ENCODE measurements at places on chromosomes 12 and 14. TPM values are rescaled to one million over a fixed set of nuclear protein-coding genes. Genes with fewer than 3 reads are reported as not detected.
A peak's percentile ranks its signal among the peaks of the same experiment; 100 is the strongest.

GRCh38 chr12:93376436-93377251 is 1.1 kb upstream of the NUDT4 start:
- peak; percentile 76 for DNase-seq

DNA sequence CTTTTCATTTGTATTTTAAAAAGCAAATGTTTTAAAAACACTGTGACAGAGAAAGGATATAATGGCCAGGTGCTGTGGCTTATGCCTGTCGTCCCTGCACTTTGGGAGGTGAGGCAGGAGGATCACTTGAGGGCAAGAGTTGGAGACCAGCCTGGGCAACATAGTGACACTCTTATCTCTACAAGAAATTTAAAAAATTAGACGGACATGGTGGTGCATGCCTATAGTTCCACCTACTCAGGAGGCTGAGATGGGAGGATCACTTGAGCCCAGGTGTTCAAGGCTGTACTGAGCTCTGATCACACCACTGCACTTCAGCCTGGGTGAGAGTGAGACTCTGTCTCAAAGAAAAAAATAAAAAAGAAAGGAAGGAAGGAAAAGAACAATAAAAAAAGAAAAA is 7.8 kb downstream of the RFX4 start:
- no peak for DNase-seq

DNA sequence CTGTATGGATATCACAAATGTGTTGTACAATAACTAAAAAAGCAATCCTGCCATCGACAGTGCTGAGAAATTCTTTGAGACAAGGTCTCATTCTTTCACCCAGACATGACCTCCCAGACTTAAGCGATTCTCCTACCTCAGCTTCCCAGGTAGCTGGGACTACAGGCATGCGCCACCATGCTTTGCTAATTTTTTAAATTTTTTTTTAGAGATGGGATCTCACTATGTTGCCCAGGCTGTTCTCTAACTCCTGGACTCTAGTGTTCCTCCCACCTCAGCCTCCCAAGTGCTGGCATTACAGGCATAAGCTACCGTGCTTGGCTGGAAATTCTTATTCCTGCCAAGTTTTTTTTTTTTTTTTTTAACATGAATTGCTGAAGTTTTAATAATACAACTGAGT is 16.5 kb upstream of the NOXRED1 start:
- DNase-seq: no peak

TARBP2 gene
- total RNA-seq: 89.2 TPM

DNA sequence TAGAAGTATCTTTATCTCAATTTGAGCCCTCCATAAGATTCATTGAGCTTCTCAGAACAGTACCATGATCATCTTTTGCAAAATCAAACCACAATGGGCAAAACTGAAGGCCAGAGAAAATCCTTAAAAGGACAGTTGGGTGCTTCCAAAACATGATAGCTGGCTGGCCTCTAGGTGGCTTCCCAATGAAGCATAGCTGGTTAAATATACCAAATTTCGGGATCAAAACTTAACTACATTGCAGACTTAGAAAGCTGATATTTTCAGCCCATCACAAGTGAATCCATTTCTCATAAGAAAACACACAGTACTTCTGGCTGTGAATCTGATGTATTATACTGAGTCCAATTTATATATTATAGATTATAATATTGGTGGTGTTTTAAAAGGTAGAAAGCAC is 15.3 kb upstream of the PIK3C2G start:
- no peak for DNase-seq

DNA sequence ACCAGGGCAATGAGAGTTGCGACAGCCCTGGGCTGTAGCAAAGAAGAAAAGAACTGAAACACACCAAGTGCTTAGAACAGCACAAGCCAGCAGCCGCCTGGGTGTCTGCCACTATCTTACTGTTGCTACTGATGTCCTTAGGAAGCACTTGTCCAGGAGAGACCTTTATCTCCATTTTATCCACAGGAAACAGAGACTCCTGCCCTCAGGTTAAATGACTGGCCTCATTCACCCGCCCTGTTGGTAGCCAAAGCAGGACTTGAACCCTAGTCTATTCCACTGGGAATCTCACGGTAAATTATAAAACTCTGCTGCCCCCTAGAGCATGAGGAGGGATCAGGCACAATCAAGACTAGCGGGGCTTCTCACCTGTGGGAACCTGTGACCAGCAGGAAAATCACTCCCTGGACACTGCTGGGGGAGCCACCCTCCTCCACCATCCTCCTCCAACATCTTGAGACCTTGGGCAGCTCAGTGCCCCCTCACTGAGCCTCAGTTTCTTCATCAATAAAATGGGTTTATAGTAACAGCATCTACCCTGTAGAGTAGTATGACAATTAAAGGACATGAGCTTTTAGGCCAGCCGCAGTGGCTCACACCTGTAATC is 20.5 kb upstream of the TESC start:
- DNase-seq: peak; percentile 73

DNA sequence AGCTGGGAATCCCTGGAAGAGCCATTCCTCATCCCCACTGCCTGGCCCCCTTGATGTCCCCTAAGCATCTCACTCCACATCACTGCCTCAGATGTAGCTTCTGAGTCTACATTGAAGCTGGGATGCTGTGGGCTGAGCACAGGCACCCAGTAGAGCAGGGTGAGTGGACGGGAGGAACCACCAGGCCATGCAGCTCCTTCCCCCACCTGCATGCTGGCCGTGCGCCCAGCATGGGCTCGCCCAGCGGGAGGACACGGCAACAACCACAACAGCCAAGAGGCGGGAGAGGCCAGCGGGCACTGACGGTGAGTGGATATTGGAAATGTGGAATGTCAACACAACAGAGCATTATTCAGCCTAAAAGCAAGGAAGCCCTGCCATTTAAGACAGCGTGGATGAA is 310.9 kb downstream of the ADGRD1 start:
- peak; percentile 6 for DNase-seq

FSCB gene
- total RNA-seq: not detected

DNA sequence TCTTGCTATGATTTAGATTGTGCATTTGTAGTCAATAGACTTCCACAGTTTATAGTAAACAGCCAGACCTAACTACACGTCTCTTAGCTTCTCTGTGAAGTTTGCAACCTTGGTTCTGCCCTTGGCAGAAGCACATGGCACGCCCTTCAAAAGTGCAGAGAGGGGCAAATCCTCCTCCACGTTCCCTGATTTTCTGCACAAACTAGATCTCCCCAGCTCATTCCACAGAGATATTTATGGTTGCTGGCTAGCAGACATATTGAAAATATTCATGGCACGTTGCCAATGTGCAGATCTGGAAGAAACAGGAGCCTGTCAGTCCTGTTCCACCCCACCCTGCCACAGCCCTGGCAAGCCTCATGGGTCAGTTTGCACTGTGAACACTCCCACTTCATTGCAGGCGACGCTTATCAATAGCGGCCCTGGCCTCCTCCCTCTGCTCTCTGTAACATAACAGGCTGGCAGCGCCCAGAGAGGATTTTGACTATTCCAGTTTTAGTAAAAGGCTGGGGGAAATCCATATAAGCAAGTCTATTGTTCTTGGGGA is 6.5 kb upstream of the LGALS3 start:
- DNase-seq: peak; percentile 85

- no peak for DNase-seq
Observed at GRCh38 chr12:39095636-39096330, 190.4 kb upstream of the CPNE8 start.

CBLN3 gene
- total RNA-seq: 2.5 TPM

GRCh38 chr12:101967506-101967905 is 90.1 kb downstream of the DRAM1 start:
- no peak for DNase-seq

GRCh38 chr14:22391908-22392565 is 197.0 kb downstream of the DAD1 start:
- DNase-seq: peak; percentile 71

GRCh38 chr12:92124689-92125029 is 21.0 kb downstream of the BTG1 start:
- no peak for DNase-seq

IFI27L1 gene
- 12.7 TPM for total RNA-seq

GRCh38 chr14:71885301-71885700 is 46.9 kb upstream of the RGS6 start:
- DNase-seq: no peak

GRCh38 chr14:56168007-56168616 is 49.9 kb downstream of the PELI2 start:
- DNase-seq: no peak

DNA sequence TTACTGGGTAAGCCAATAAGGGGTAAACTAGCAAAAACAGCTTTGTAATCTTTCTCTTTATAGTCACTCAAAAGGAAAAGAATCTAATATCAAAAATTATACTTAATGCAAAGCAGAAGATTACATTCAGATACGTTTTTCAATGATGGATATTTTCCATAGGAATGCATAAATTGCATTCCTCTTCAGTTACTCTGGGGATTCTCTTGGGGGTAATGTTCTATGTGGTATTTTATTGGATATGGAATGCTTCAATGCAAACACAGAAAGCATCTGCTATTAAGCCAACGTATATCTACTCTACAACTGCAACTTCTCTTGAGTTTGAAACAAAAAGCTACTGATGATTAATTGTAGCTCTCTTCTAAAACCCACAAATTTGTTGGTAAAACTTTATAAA is 106.0 kb downstream of the SLC41A2 start:
- DNase-seq: no peak

Measured in HT-29 (cell line).